Astrocyte (in vitro differentiated cells and primary cell): ENCODE measurements at places on chromosomes 11 and 22. TPM values are rescaled to one million over a fixed set of nuclear protein-coding genes. Genes with fewer than 3 reads are reported as not detected.

YPEL4 gene
- total RNA-seq = 0.09 and 0.62 TPM in 2 replicates

SLC22A8 gene
- not detected in 2 replicates for total RNA-seq

IL18BP gene
- total RNA-seq = 14.1 and 15.2 TPM in 2 replicates

AGBL2 gene
- total RNA-seq = 1.4 and 2.1 TPM in 2 replicates

PGM2L1 gene
- 41.0 and 43.6 TPM in 2 replicates for total RNA-seq

CTSW gene
- total RNA-seq = not detected in 2 replicates

CNTN5 gene
- 1.1 and 2.5 TPM in 2 replicates for total RNA-seq

MRPL48 gene
- total RNA-seq = 23.8 and 24.6 TPM in 2 replicates

GPR83 gene
- 0.14 TPM in 1 of 2 replicates, not detected in the other for total RNA-seq

LIF gene
- total RNA-seq = 63.3 and 100 TPM in 2 replicates
